ENCODE measurements at places on chromosomes 11 and 22.

GRCh38 chr22:43919106-43919973 lies 4.3 kb upstream of the PNPLA3 start:
- DNase-seq = no peak

- no peak for DNase-seq
Measured at GRCh38 chr11:19703211-19703610, 9.4 kb upstream of the NAV2 start.

GRCh38 chr11:37503411-37504059 lies 905.5 kb upstream of the RAG2 start:
- no peak for DNase-seq

- DNase-seq = no peak
Measured at GRCh38 chr22:32855045-32855756, 53.7 kb downstream of the TIMP3 start.

GRCh38 chr11:64764040-64764611 lies 4.4 kb upstream of the PYGM start:
- peak; percentile 59 for DNase-seq

DNA sequence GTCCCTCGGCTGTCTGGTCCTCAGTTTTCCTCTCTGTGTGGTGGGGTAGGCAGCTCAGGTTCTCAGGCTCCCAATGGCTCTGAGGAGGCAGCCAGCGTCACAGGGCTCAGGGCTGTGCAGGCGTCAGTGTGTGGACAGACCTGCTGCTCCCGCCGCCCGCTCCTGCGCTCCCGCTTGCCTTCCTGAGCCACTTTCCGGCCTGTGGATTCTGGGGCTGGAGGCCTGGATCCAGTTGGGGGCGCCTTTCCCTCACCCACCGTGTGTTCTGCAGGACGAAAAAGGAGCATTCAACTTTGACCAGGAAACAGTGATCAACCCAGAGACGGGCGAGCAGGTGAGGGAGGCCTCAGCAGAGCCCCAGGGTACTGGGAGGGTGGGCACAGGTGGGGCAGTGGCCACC lies 14.7 kb downstream of the DPP3 start:
- DNase-seq = no peak

DNA sequence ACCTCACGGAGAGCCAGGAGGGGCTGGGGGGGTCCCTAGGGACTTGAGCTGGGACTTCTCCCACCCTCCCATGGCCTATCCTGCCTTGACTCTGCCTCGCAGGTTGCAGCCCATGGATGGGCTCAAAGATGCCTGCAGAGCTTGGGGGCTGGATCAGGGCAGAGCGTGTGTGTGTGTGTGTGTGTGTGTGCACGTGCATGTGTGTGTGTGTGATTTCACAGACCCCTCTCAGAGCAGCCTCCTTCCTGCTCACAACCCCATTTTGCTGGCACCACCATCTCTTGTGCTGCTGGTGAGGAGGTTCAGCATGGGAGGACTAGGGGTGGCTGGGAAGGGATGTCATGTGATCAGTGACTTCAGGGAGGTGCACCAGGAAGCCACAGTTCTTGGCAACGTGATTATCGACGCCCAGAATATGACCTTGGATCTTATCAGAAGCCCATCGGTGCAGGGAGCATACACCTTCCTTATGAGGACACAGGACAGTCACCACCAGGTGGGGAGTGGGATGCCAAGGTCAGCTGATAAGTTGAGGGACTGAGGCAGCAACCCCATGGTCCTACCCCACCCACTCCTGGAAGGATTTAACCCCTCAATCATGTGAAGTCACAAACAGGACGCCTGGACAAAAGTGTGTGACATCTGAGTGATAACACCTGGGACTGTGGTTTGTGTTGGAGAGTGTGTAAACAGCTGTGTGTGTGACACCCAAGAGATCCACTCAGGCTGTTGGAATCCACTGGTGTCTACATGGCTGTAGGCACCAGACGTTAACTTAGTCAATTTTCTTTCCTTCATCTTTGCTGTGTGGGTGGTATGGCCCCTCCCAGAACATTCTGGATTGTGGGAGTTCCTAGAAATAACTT lies 1.8 kb upstream of the NAALADL1 start:
- DNase-seq = no peak

DNA sequence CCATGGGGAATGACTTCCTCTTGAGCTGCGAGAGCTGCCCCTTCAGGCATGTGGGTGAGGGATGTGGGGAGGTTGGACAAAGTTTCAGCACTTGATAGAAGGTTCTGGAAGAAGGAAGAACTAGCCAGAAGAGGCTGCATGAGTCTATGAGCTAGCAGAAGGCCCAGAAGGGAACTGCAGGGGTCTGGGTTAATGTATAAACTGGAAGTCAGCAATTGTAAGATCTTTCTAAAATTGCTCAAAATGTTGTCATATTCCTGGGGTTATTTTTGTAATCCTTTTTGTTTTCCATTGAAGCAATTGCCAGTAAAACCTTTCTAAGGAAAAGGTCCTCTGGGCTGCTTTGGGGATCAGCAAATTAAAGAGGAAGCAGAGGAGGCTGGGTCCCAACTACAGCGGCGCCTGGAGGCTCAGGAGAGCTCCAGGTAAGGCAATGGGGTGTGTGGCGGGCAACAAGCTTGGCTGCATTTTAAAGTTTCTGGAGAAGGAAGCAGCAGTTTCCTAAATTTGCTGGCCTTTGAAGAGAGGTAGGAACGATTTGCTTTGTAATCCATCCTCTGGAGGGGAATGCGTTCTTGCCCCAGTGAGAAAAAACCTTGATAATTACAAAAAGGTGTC lies 29.2 kb downstream of the ADAMTS15 start:
- no peak for DNase-seq

GRCh38 chr11:79852176-79852575 lies 411.3 kb upstream of the TENM4 start:
- DNase-seq = no peak
